ENCODE measurements at places on chromosomes 5 and 9. TPM values are rescaled to one million over a fixed set of nuclear protein-coding genes. Genes with fewer than 3 reads are reported as not detected.

Gene FBXO4
- total RNA-seq: 8.9 TPM

Gene ZDHHC11
- 5.3 TPM for total RNA-seq

Gene GRM6
- not detected for total RNA-seq

- no peak for DNase-seq
Observed at GRCh38 chr5:102772273-102772672, 17.2 kb downstream of the PAM start.

DNA sequence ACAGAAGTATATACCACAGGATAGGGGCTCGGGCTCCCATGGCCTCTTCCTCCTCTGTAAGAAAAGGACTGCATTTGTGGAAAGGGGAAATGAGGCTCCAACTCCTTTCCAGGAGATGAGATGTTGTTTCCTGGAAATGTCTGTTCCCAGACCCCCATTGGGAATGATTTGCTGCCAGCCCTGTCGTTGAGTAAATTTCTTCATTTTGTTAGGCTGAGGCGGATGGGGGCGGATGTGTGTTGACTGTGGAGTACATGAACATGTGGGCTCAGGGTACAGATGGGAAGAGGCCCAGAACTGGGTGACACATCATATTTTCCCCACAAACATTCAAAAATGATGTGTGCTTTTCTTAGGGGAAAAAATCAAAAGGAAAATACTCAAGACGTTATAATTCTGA lies 28.8 kb upstream of the TNFAIP8 start:
- no peak for DNase-seq

Gene INSL4
- 0.33 TPM for total RNA-seq

- DNase-seq: no peak
Observed at GRCh38 chr5:32297181-32298058, 15.3 kb downstream of the MTMR12 start.

DNA sequence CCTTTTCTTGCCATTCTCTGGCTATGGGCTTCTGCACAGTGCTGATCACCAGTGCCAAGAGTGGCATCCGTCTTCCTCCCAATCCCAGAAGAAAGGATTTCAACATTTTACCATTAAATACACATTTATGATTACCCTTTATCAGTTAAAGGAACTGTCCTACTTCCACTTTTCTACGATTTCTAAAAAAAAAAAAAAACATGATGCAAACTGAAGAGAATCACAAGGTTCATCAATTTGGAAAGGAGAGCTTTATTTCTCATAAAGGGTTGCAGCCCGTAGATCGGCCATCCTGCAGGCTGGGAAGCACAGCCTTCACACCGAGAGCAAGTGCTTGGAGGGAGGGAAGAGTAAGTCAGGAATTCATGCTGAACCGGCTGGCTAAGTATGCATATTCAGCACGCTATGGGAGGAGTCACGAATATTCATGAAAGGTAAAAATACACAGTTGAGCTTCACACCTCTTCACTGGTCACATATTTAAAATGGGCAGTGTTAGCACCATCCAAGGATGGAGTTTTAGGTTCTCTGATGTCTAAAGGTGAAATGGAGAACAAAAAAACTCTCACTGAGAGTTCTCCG lies 52.5 kb upstream of the SEMA4D start:
- no peak for DNase-seq

Gene C5orf63
- 0.37 TPM for total RNA-seq

DNA sequence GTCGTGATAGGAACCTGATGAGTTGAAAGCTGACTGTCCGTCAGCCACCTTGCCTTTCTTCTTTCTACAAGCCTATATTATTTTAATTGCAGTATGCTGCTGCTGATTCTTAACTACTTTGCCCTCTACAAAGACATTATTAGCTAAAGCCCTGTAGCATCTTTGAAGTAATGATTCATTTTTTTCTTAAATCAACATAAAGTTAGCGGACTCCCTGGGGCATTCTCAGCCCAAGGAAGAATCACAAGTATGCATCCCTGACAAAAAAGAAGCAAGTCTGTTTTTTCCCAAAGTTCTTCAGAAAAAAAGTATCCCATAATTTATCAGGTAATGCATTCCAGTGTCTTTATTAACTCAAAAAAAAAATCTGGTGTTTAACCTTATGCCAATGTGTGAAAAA lies 69.5 kb upstream of the TAS2R1 start:
- DNase-seq: no peak

GRCh38 chr9:21974343-21974721 lies 19.9 kb downstream of the CDKN2A start:
- DNase-seq: no peak

DNA sequence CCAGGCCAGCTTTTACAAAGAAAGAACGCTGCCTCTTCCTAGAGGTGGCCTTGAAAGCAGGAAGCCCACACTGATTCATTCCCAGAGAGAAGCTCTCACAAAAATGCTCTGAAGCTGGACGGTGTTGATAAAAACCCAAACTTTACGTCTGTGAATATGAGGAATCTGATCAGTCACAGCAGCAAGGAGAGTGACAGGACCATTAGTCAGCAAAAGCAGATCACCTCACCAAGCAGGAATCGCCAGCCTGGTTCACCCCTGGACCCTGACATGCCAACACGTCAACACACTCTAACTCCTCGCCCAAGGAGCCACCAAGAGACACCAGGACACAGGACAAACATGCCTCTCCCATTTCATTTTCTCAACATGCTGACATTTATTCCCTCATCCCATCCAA lies 70.6 kb upstream of the ZNF622 start:
- DNase-seq: peak; percentile 91

Gene DNM1
- 18.9 TPM for total RNA-seq

GRCh38 chr9:71859939-71860338 lies 51.1 kb downstream of the ABHD17B start:
- DNase-seq: no peak

Gene ROR2
- total RNA-seq: 0.03 TPM

Gene SPINK4
- not detected for total RNA-seq

- DNase-seq: no peak
Observed at GRCh38 chr5:143505934-143506333, 102.4 kb upstream of the NR3C1 start.

GRCh38 chr5:43400082-43400481 lies 12.1 kb downstream of the CCL28 start:
- DNase-seq: no peak

Gene AIF1L
- total RNA-seq: 1.0 TPM

- no peak for DNase-seq
Observed at GRCh38 chr5:118776755-118777154, 211.6 kb downstream of the DTWD2 start.

DNA sequence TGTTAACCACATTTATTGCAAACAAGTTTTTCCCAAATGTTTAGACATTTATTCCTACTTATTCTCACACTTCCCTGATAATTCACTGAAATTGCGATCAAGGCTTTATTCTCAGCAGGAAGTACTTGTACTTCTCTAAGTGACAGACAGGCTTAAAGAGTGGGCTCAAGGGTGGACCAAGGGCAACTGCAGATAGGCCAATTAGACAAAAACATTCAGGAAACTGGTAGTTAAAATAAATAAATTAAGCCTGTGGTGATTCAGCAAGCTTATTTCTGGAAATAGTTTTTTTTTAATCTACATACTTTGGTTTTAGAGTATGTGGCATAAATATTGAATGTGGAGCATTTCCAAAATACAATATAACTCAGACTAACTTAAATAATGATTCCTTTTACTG lies 136.1 kb downstream of the UGCG start:
- no peak for DNase-seq

- DNase-seq: no peak
Observed at GRCh38 chr5:34721327-34721726, 65.2 kb downstream of the RAI14 start.

Gene IL4
- total RNA-seq: not detected

Gene C9
- total RNA-seq: not detected

Gene IGFBPL1
- not detected for total RNA-seq

Gene RPS23
- 2,437 TPM for total RNA-seq
